ENCODE measurements at places on chromosomes 1 and 21.

DNA sequence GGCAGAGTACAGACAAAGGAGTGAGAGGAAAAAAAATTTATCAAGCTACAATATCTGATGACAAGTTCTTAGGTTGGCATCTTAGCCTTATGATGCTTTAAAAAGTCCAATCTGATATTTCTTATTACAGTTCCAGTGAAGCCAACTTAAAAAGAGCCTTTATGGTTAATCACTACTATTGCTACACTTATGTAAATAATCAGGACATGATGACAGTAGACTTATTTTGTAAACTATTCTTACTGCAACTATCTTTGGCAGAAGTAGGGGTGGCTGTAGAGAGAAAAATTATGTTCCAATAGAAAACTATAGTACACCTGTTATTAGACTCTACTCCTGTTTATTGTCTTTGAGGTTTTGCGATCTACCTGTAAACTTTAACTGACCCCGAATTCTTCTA, 25.8 kb upstream of the NUF2 start:
- no peak for DNase-seq

DNA sequence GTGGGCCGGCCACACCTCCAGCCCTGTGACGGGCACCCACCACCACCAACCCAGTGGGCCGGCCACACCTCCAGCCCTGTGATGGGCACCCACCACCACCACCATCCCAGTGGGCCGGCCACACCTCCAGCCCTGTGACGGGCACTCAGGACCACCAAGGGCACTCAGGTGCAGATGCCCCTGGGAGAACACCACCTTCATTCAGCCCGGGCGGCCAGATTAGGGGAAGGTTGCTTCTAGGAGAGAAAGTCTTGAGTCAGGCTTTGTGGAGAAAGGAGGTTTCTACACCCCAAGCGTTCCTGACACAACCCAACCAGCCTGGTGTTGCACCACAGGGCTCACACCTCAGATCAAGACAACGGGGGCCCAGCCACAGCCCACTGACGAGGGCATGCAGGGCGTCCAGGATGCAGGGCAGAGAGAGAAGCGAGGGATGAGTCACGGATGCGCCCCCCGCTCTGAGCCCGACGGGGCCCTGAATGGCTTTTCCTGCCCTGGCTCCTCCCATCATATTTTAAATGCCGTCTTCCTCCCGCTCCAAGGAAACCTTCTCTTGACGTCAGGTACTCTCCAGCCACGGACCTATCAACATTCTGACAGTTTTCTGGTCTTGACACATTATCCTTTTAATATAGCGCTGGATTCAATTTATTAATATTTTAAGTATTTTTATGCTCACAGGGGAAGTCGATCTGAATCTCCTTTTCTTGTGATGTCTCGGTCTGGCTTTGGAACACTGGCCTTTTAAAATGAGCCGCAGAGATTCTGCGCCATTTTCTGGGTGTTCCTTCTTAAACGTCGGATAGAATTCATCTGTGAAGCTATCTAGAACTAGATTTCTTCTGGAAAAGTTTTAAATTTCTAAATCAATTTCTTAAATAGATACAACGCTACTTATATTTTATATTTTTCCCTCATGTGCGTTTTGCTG, 631 bp upstream of the SPATC1L start:
- DNase-seq = peak; percentile 72

- no peak for DNase-seq
Measured at GRCh38 chr1:67673468-67674201, 11.4 kb upstream of the GADD45A start.

- no peak for DNase-seq
Measured at GRCh38 chr1:244836135-244836521, 670 bp downstream of the COX20 start.

- DNase-seq = no peak
Measured at GRCh38 chr1:204286831-204287421, 72.8 kb downstream of the PLEKHA6 start.

GRCh38 chr1:67429528-67430357, 459 bp downstream of the SERBP1 start:
- no peak for DNase-seq

DNA sequence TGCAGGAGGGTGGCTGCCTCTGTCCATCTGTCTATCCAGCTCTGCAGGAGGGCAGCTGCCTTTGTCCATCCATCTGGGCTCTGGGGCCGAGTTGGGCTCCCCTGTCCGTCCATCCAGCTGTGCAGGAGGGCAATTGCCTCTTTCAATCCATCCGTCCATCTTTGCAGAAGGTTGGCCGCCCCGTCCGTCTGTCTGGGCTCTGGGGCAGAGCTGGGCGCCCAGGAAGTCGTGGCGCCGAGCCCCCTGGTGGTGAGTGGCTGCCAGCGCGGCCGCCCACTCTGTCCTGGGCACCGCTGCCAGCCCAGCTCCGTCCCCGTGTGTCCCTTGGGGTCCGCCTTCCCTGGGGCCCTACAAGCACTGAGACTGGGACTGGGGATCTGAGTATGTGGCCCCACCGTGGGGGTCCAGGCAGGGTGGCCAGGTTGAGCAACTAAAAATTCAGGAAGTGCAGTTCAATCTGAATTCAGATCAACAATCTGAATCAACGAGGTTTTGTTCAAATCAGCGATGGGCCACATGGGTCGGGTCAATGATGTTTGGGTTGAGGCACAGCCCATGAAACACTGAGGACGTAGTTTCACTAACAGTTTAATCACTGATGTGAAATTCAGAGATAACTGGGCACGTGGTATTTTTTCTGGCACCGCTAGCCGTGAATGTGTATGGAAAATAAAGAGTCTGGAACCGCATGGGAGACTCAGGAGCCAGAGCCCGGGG, 99.1 kb upstream of the ACTRT2 start:
- DNase-seq = no peak

DNA sequence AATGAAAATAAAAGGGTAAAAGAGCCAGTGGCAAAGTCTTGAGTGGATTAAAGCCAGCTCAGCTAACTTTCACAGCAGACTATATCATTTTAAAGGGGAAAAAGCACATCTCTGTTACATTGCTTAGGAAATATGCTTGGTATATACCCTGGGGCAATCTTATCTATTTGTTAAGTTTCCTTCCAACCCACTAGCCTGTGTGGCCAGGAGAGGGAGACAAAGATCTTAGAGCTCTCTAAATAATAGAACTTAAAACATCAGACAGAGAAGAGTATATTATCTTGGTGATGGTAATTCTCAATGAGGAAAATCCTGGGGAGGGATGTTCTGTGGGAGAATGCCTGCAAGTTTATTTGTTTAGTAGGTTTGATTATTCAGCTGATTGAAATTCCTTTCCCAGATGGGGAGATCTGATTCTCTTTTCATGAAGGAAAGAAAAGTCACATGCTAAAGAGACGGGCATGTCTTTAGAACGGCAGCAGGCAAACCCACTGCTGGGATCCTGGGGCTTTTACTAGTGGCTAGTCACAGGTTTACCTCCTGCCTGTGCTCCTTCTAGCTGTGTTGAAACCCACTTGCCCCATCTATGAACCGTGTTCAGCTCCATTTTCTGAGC, 3.6 kb downstream of the KCNE2 start:
- DNase-seq = no peak

GRCh38 chr1:43270421-43271095, 775 bp downstream of the TMEM125 start:
- DNase-seq = no peak

DNA sequence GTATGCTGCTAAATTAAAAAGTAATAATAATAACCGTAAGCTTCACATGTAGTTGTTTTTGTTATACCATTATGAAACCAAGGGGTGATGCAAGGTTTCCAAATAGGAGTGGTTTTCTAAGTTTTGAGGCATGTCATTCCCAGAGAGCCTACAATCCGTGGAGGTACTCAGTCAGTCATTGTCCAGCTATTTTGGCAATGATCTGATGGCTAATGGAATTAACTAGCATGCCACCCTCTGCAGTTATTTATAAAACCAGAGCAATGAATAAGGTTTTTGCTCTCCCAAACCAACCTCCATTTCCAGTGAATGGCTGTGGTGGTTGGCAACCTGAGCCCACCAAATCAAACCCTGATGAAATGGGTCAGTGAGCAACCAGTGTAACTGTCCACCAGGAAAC, 106.4 kb downstream of the TBX15 start:
- no peak for DNase-seq

DNA sequence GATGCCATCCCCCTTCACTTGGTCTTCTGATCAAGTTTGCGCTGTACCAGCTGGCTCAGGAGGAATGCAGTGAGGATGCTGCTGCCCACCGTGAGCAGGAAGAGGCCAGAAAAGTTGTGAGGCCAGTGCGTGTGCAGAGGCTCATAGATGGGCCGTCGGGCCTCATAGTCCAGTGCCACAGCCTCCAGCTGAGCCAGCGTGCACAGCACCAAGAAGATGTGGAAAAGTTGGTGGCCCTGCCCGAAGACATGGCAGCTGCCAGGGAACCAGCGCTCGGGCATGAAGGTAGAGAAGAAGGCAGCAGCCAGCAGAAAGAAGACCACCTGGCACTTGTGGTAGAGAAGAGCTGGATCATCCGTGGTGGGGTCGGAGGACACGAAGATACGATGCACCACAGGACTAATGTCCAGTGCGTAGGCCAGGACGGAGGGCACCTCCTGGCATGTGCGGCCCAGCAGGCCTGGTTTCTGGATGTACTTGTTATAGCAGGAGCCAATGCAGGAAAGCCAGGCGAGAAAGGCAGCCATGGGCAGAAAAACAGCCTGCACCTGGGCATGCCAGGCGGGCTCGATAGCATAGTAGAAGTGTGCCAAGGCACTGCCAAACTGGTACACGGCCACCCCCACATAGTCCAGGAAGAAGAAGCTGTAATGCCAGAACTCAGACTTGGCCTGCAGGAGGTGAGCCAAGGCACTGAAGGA, 3.7 kb upstream of the AUNIP start:
- no peak for DNase-seq

DNA sequence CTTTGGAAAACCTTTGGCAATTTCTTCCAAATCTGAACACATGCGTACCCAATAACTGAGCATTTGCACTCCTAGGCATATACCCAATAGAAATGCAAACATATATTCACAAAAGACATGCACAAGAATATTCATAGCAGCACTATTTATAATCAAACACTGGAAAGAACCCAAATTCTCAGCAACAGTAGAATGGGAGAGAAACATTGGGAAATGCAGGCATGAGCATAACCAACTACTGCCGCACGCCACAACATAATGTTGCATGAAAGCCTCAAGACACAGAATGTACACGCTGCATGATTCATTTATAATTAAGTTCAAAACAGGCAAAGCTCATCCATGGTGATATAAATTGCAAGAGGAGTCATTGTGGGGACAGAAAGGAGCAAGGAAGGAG, 69.5 kb upstream of the FBXO28 start:
- no peak for DNase-seq

DNA sequence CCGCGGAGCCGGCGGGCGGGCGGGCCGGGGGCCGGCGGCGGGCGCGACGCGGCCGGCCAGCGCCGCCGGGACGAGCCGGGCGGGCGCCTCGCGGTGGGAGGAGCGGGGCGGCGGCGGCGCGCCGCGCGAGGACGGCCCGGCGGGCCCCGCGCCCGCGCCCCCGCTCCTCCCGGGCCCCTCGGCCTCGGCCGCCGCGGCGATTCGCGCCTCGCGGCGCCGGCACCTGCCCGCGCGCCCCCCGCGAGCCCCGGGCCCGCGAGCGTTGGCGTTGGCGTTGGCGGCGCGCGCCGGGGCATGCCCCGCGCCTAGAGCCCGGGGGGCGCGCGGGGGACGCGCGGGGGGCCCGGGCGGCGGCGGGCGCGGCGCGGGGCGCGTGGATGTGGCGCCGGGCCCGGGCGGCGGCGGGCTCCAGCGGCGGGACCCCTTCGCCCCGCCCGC, at the start of gene SKI:
Gene SKI, plus strand, starts transcription at position 163 of the 438 bp plus-strand sequence. CDS start 448 bp downstream, outside the sequence.
- DNase-seq = no peak

GRCh38 chr1:217435204-217435603, 195.7 kb downstream of the GPATCH2 start:
- no peak for DNase-seq

DNA sequence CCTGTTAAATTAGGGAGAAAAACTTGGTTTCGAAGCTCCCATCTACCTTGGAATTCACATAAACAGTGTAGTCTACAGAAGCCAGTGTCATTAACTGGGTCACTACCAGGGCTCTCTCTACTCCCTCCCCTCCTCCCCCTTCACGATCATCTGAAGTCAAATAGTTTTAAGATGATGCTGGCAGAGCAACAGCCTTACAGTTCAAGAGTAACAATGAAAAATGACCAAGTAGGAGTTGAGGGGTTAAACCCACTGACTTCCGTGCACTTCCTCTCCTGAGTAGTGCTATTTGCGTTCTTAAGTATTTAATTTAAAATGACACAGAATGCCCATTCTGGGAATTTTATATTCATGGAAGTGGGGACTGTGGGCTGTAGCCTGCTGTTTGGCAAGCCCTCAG, 236.9 kb downstream of the SIPA1L2 start:
- no peak for DNase-seq

DNA sequence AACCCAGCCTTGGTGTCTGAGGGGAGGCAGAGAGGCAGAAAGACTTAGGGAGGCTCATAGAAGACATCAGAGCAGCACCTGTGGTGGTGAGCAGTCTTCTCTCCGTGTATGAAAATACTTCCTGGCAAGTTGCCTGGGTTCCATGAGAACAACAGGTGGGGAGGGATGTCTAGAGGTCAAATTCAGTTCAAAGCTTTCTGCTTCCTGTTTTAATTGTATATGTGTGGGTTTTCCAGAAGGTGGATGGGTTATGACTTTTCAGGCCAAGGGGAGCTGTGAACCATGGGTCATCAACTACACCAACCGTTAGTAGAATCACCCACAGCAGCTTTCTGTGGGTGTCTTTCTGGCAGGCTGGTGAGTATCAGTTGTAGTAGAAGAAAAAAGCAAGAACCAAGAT, 4.1 kb upstream of the FCRL2 start:
- no peak for DNase-seq

DNA sequence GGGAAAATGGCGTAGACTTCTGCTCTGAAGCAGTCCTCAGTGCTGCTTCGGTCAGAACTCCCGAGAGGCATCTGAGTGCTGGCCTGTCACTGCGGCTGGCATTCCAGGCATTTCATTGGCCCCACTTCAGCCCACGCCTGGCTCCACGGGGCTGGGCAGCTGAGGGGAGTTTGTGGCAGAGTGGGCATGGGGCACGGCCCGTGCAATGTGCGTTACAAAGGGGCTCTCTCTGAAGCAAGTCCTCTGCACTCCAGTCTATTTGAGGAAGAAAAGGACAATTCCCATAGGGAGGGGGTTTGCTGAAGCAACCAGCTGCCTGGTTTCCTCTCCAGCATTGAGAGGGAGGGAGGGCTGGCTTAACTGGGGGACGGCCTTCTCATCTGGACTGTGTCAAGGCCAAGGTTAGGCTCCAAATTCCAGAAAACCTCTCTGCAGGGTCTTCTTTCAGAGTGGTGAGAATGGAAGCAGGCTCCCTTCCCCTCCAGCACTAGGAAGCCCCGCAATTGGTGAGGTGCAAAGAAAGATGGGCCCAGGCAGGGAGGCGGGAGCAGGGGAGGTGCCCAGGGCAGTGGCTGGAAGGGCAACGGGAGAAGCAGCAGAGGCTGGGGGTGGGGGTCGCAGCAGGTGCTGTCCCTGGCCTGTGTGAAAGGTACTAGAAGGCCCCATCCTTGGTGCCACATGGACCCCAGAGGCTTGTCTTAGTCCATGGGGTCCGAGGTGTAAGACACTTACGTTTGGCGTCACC, 21.1 kb upstream of the GPR157 start:
- no peak for DNase-seq

GRCh38 chr1:206804156-206804737, 32.0 kb upstream of the IL10 start:
- no peak for DNase-seq

- no peak for DNase-seq
Measured at GRCh38 chr21:31098576-31099005, 60.3 kb upstream of the KRTAP19-8 start.

GRCh38 chr1:226953175-226953800, 13.2 kb downstream of the COQ8A start:
- DNase-seq = no peak
